ENCODE measurements at places on chromosomes 11 and 22. TPM values are rescaled to one million over a fixed set of nuclear protein-coding genes. Genes with fewer than 3 reads are reported as not detected.

Gene AIFM3
- 0.80 TPM for total RNA-seq

Gene GSTT2
- 0.13 TPM for total RNA-seq

Gene CENPM
- total RNA-seq = 3.5 TPM

Gene PANX2
- 0.65 TPM for total RNA-seq

Gene ANGPTL5
- not detected for total RNA-seq

Gene MUC2
- total RNA-seq = not detected

Gene RIC3
- not detected for total RNA-seq

Gene TMEM123
- 106 TPM for total RNA-seq

Gene ST14
- total RNA-seq = 0.32 TPM

Gene CD6
- total RNA-seq = not detected

Gene KRTAP5-11
- not detected for total RNA-seq

Gene OR52H1
- 0.16 TPM for total RNA-seq

Gene PRR5L
- total RNA-seq = 10.1 TPM

Gene TRIM49
- total RNA-seq = not detected

Gene SLC6A5
- total RNA-seq = not detected

Gene ZP1
- total RNA-seq = 1.6 TPM

Gene COA4
- total RNA-seq = 73.5 TPM

Gene LGALS12
- not detected for total RNA-seq
